ENCODE measurements at places on chromosomes 2 and 18.

- no peak for DNase-seq
Observed at GRCh38 chr2:210252699-210253606, 27.7 kb upstream of the ACADL start.

DNA sequence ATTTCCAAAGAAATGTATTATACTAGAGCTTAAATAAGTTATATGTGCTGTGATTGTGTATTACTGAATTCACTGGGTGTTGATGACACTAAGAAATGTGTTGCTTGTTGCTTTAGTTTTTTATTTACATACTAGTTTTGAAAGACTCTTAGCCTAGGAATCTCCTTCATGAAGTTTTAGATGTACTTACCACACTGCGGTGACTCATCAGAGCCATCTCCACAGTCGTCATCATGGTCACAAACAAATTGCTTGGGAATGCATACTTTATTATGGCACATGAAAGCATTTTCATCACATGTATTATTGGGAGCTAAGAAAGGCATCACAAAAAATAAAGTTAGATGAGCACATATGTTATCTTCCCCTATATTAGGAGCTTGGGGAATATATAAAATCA lies 1624.2 kb downstream of the LRP1B start:
- DNase-seq, result no peak

- DNase-seq, result no peak
Observed at GRCh38 chr2:118539290-118539689, 308.2 kb downstream of the EN1 start.

- DNase-seq, result no peak
Observed at GRCh38 chr2:177516824-177517544, 124.4 kb downstream of the AGPS start.

DNA sequence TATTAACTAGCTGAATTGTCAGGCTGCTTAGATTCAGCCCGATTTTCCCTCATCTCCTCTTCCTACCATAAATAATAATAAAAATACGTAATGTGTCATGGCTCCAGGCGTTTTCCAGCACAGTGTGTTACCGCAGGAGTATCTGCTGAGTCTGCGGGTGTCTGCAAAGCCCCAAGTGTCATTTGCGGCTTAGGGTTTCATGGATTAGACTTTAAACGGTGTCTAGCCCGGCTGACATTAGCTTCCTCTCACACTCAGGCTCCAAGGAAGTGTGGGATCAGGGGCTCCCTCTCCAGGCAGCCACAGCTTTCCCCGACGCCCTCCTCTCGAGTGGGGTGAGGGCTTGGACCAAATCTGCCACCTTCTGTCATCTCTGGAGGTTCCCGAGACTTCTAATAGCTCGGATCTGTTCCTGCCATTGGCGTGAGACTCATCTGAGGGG lies 14.1 kb upstream of the HOXD1 start:
- no peak for DNase-seq

DNA sequence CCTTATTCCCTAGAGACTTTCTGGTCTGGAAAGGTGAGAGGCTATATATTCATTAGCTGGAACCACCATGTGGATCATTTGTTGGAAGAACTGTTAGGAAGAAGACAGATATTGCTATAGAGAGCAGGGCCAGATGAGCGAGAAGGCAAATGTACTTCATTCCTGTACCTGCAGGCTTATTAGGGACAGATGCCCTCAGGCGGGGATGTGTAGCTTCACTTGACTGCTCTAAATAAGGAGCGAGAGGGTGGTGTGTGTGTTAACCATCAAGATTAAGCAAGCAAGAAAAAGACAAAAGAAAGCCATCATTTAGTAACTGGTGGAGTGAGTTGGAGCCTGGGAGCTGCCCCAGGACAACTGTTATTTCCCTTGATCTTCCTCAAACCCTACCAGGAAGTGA lies 36.4 kb downstream of the NEDD4L start:
- DNase-seq, result no peak

DNA sequence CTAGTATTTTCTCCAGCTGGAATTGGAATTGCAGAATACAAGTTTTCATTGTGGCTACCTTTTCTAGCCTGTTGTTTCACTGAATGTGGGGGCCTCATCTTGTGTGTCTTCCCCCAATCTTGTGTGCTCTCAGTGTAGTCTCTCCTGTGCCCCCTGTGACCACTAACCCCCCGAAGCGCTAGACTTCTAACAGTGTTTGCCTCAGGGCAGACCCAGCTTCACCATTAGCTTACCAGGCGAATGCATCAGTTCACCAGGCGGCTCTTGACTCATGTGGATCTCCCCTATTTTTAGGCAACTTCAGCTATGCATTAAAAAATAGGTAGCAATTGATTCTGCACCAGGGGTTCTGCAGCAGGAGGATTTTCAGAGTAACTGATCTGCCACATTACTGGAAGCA lies 376.2 kb upstream of the MEIS1 start:
- DNase-seq, result no peak

GRCh38 chr2:45908316-45909170 lies 257.1 kb downstream of the PRKCE start:
- DNase-seq, result no peak

All from stimulated activated CD8-positive, alpha-beta memory T cell treated with anti-CD3 and anti-CD28 coated beads, Interleukin-2, amount 100 ng/mL, for 1 hour (primary cell).